Stimulated activated CD4-positive, alpha-beta T cell treated with anti-CD3 and anti-CD28 coated beads, TNF-alpha, amount 100 ng/mL, for 48 hours (primary cell): ENCODE measurements at places on chromosomes 5 and 9.

- no peak for DNase-seq
These were observed 49.5 kb upstream of the SUSD1 start for GRCh38 chr9:112224401-112225289.

DNA sequence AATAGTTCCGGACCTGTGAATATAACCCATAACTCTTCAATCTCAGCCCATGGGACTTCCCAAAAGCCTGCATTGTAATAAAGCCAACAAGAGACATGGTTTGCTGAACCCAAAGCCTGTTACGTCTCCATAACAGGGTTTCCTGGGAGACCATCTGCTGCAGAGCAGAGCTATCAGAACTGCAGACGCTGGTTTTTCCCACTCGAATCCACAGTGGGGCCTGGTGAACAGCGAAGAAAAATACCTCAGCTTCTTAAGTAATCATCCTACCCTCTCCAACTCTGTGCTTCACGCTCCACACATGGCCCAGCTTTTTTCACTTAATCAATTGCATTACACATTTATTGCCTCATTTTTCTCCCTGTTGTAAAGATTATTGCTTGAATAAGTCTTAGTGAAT is 409.5 kb upstream of the GRIA1 start:
- DNase-seq: no peak

- no peak for DNase-seq
These were observed 10.4 kb downstream of the MARCHF3 start for GRCh38 chr5:127019928-127020327.

DNA sequence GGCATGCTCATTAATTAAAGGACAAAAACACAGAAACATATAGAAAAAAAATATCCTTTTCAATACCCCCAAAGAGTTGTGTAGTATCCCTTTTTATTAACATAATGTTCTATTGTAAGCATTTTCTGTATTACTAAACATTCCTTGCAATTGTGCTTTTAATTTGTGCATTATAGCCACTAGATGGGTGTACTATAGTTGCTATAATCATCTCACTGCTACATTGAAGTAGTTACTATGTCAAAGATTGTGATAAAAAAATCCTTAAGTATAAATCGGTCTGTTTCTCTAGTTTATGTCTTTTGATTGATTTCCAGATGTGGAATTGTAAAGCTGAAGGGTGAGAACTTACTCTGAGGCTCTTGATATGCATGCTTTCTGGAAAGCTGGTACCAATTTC is 21.4 kb downstream of the FREM1 start:
- no peak for DNase-seq

GRCh38 chr9:33167972-33168461 is 881 bp upstream of the B4GALT1 start:
- no peak for DNase-seq

- peak; percentile 88 for DNase-seq
These were observed 39.5 kb upstream of the GARNL3 start for GRCh38 chr9:127224883-127225739.

DNA sequence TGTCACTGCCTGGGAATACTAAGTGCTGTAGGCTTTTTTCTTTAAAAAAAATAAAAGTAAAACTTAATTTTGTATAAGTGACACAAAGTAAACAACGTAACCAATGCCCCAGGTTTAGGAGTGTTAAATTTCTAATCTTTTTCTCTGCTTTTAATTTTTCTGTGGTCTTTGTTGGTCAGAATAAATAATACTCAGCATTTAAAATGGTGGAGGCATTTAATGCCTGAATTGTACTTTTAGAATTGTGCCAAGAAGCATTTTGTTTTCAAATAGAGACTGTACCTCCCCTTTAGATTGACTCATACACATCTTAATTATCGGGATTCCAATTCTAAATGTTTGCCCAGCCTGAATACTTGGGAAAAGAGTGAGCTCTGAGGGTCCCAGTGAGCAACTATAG is 1.6 kb downstream of the DMXL1 start:
- DNase-seq: no peak

GRCh38 chr5:59067956-59068656 is 485.2 kb downstream of the RAB3C start:
- no peak for DNase-seq

DNA sequence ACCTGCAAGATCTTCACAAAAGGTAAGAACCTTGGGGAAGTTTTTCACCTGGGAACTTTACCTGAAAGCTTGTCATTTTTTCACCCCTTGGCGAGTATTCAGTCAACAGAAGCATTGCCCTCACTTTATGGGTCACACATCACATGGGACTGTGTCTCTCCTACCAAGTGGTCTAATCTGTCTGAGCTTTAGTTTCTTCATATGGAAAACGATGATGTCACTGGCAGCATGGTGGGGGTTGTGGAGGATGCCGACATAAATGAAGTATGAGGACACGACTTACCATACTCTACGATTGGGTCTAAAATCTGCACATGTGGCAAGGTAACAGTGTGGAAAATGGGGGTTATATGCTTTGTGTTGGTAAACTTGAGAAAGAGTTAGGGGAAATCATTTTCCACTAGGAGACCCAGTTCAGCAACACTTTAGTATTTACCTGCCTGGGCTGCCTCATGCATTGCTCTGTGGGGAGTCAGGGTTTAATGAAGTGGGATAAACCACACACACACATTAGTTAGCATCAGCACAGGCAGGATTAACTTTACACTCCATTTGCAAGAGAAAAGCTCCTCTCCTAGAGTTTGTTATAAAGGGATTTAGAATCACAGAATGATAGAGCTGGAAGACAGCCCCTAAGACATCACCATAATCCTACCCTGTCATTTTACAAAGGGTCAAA is 19.8 kb upstream of the PAX5 start:
- DNase-seq: no peak

DNA sequence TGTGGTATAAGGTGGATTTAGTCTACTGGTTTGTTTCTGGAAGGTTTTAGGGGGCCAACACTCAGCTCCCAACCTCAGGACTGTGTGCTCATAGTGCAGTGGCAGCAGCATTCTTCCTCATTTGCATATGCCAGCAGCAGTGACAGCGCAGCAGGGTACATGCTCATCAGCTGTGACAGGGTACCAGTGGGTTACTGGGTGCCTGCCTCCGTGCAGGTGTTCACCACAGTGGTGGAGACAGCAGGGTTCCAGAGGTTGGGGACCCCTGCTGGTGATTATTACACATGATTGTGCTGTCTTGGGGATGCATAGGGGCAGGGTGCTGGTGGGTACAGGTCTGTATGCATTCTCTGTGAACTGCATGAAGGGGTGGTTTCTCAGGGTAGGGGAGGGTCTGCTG is 45.5 kb upstream of the IFNE start:
- DNase-seq: no peak

DNA sequence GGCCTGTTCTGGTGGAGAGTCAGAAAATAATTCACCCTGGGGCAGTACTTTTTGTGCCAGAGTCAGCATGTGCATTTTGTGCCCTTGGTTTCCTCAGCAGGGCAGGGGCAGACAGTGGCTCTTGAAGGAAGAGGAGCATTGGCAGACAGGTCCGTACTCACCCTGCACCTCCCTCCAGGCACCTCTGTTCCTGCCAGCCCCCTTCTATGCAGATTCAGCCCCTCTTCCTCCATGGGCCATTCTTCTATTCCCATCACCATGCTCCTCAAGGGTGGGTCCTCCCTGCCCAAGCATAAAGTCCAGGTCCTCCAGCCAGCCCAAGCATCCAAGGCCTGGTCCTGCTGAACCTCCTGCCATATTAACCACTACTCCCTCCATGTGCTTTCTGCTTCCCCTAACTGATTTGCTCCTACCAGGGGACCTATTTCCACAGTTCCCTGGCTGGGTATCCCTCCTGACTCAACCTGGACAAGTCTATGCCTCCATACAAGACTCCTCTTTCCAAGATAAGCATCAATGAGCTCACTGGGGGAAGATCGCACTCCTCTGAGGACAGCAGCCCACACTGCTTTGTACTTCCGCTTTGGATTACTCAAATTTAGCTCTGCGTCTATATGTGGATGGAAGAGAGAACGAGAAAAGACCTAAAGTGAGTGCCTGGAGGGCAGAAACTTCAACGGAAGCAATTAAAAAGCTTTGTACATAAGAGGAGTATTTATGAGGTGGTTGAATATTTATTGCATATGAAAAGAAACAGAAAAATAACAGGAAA is 9.3 kb upstream of the ACSL6 start:
- no peak for DNase-seq

DNA sequence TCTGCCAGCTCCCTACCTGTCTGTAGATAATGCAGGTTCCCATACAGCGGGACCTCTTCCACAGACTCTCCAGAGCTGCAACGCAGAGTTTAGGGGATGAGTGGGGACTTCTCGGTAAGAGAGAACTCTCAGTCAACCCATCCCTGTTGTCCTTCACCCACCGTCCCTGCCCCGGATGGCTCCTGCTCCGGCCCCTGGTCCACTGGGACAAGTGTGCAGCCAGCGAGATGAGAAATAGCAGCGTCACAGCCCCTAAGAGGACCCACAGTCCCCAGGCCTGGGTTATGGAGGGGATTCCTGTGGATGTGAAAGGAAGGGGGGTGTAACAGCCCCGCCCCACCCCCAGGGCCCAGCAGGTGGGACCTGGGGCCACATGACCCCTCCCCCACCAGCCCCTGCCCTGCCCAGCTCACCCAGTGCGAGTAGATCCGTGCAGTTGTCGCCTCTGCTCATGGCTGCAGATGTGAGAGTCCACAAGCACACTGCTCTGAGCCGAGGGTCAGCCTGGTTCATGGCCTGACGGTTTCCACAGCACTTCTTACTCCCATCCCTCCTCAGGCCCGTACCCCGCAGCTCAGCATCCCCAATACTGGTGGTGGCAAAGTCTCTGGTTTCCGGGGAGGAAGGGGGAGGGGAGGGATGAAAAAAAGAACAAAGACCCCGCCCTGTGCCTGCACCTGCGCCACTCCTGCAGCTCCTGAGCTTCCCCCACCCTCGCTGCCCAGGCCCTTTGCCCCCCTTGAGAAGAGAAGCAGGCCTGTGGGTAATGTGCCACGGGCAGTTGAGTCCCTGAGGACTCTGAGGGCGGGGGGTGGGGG is at the start of gene SIT1:
Gene SIT1 (minus strand): TSS at position 591 of the 818 bp plus-strand sequence. CDS start 78 bp downstream, at position 513.
- no peak for DNase-seq

GRCh38 chr5:127923804-127924570 is 159.6 kb upstream of the SLC12A2 start:
- no peak for DNase-seq

DNA sequence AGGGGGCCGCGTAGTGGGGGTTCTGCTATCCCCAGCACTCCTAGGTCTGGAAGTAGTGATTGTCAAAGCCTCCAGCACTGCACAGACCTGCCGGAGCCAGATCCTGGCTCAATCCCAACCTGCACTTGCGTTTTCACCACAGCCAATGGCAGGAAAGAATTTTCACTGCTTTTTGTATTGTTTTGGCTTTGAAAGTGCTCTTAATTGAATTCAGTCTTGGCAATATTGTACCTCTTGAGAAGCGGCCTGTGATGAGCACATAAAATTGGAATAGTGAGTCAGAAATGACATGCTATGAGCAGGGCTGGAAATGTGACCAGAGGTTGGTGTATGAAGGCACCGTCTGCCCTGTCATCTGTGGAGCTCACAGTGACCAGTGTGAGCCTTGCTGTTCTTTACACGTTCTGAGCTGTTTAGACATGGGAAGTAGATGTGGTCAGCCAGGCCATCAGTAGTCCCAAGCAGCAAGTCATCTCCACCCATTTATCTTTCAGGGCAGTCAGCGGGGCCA is 41.5 kb downstream of the SECISBP2 start:
- DNase-seq: no peak
